Uterus (tissue), 4 donors: ENCODE measurements at places on chromosomes 2 and 18. TPM values are rescaled to one million over a fixed set of nuclear protein-coding genes. Genes with fewer than 3 reads are reported as not detected.

DNA sequence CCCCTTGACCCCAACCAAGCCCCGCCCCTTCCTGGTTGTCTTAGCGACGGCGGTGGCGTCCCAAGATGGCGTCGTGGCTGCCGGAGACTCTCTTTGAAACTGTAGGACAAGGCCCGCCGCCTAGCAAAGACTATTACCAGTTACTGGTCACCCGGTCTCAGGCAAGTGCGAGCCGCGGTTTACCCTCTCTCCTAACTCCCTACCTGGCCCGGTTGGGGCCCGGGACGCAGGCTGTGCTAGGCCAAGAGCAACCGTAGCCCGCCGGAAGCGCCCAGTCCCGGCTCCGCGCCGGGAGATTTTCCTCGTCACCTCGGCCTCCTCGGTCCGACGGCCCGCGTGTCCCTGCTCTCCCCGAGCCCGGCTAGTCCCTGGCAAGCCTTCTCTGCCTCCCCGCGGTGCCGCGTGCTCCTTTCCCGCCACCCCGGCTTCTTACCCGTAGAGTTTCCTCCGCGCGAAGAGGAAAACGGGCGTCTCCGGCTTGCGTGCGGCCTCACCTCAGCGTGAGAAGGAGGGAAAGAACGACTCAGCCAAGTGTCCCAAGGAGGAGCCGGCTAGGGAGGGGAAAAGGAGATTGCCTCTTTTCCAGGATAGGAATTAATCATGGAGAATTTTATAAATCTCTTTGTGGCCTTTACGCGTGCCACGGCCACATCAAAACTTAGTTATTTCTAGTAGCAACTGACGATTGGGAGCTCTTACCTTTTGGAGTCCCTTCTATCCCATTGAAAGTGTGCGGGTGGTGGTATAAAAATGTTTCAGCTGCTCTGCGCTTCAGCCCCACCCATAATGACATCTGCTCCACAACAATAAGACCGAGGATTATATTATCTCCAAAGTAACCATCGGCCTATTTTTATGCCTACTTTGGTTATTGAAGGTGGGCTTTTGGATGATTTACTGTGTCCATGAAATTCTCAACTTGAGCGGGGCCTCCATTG is at the start of gene FBXO36:
Gene FBXO36 (plus strand): TSS at position 55 of the 938 bp plus-strand sequence. CDS start 11 bp downstream, at position 66.
- H3K36me3 ChIP-seq = no peaks in the 10 kb centered on the region
- peak within 1 kb of the TSS; percentile 63 for H3K4me3 ChIP-seq
- H3K27me3 ChIP-seq = no peaks in the 10 kb centered on the region

DNA sequence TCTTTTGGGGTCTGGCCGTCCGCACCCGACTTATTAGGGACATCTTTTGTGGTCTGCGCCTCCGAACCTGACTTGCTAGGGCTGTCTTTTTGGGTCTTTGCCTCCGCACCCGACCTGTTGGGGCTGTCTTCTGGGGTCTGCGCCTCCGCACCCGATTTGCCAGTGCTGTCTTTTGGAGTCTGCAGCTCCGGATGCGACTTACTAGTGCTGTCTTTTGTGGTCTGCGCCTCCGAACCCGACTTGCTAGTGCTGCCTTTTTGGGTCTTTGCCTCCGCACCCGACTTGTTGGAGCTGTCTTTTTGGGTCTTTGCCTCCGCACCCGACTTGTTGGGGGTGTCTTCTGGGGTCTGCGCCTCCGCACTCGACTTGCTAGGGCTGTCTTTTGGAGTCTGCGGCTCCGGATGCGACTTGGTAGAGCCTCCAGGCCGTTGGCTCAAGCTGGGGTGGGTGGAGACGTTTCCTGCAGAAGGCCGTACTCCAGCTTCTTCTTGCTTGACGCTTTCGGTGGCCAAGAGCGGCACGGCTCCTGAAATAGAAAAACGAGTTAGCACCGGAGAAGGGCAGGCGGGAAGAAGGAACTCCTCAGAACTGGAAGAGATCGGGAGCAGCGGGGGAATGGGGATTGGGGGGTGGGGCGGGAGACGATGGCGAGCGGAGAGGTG is 498 bp downstream of the TGOLN2 start:
- peak overlapping the region; percentile 92 for H3K27ac ChIP-seq
- peak; percentile 50 for DNase-seq

GRCh38 chr2:45789317-45789716 is 137.8 kb downstream of the PRKCE start:
- no peak overlapping the region for H3K27ac ChIP-seq
- no peak for DNase-seq
- H3K36me3 ChIP-seq = no peaks in the 10 kb centered on the region
- H3K27me3 ChIP-seq = no peaks in the 10 kb centered on the region
- H3K4me1 ChIP-seq = peaks cover 8% of the 10 kb centered on the region

DNA sequence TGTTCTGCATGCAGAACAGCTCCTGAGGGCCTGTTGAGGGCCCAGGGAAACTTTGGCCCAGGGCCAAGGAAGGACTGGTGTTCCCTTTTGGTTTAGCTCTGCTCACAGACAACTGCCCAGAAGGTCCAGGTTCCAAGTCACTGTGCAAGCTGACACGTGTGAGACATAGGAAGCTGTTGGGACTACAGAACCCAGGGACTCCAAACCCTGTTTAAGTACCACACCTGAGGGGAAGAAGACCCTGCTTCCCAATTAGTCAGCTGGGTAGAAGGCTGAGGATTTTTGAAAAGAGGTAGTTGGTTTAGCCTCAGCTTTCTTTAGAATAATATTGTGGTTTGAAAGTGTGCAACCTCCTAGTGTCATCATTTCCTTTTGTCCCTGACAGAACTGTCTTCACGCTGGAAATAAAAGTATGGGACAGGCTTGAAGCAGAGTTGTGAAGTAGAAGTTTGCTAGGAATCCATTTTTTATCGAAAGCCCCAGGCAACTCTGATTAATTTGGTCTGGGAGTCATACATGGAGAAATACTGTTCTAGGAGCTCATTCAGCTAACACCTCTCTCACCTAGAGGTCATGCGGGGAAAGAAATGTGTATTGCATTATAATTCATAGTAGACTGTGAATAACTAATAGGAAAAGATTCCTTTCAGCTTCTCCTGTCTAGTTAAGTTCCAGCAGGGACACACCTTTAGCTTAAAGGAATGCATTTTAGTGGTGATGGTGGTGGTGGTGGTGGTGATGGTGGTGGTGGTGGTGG is 19.9 kb upstream of the IL1RL1 start:
- no peaks in the 10 kb centered on the region for H3K36me3 ChIP-seq
- no peak overlapping the region for H3K4me3 ChIP-seq
- no peaks in the 10 kb centered on the region for H3K27me3 ChIP-seq
- H3K4me1 ChIP-seq = no peaks in the 10 kb centered on the region
- H3K27ac ChIP-seq = no peak overlapping the region
- DNase-seq = no peak

DNA sequence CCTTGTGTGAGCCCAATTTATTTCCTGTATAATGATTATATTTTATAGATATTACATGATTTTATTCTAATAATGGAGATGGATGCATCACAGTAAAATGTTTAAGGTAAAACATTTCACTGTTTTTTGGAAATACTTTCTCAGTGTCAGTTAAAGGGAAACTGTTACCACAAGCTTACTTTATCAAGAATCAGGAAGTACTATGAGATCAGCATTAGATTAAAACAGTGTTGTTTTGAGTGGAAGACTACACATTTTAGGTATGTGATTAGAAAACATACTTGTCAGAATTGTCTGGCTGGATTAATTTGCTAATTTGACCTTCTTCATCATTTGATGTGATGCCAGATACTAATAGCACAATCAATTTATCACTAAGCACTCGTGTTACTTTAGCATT is at the start of gene HRH4:
Gene HRH4 (plus strand): TSS at position 250 of the 400 bp plus-strand sequence. CDS start 92 bp downstream, at position 342.
- H3K4me1 ChIP-seq = no peaks in the 10 kb centered on the region
- H3K4me3 ChIP-seq = no peak within 1 kb of the TSS
- DNase-seq = no peak
- H3K36me3 ChIP-seq = no peaks in the 10 kb centered on the region
- no peak within 1 kb of the TSS for H3K27ac ChIP-seq

DNA sequence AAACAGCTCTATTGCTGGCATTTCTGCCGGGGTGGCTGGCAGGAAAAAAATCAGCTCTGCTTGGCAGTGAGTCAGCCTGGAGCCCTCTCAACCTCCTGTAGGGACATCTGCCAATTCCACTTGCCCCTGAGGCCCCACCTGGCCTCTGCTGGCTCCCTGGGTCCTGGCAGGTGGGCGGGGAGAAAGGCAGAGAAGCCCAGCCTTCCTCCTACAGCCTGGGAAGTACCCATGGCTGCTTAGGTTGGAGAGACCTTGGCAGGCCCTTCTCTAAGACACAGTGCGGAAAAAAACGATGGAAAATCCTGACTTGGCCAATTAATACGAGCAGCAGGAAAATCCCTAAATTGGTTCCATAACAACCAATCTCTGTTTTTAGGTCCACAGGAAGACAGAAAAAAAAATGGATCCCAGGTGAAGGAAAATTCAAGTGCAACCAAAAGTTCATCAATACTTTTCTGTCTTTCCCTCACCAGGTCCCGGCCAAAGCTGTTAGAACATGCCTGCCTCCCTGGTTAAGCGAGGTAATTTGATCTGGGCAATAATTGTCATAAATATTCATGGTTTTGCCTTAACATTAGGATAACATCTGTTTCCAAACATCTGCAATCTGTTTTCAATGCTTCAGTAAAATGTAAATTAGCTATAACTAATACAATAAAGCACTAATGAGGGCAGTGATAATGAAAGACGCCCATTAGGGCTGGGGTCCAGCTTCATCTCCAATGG is 245.9 kb downstream of the TFCP2L1 start:
- H3K27ac ChIP-seq = no peak overlapping the region
- no peaks in the 10 kb centered on the region for H3K36me3 ChIP-seq
- H3K4me3 ChIP-seq = no peak overlapping the region
- no peaks in the 10 kb centered on the region for H3K4me1 ChIP-seq
- no peak for DNase-seq

DNA sequence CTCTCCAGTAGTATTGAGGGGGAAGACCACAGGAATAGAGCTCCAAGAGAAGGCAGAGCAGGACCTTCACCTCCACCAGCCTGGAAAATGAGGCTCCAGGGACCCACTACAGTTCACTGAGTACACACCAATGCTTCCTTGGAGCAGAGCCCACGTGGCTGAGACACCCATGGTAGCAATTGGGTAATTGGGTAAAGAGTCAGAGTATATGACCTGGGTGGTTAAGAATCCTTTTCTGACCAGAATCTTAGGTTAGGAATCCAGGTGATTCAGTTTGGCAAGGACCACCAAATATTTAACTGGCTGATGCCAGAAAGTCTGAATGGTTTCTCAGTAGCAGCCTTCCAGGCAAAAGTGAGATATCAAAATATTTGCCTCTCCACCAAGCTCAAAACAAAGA is 107.7 kb downstream of the MDH1 start:
- H3K4me1 ChIP-seq = no peaks in the 10 kb centered on the region
- H3K36me3 ChIP-seq = no peaks in the 10 kb centered on the region
- no peak for DNase-seq
- H3K4me3 ChIP-seq = no peak overlapping the region
- H3K27ac ChIP-seq = no peak overlapping the region

- no peaks in the 10 kb centered on the region for H3K27me3 ChIP-seq
- H3K36me3 ChIP-seq = no peaks in the 10 kb centered on the region
- no peak overlapping the region for H3K4me3 ChIP-seq
- DNase-seq = no peak
- H3K4me1 ChIP-seq = no peaks in the 10 kb centered on the region
- H3K27ac ChIP-seq = no peak overlapping the region
Observed at GRCh38 chr2:215601990-215602721, 166.3 kb upstream of the FN1 start.

DNA sequence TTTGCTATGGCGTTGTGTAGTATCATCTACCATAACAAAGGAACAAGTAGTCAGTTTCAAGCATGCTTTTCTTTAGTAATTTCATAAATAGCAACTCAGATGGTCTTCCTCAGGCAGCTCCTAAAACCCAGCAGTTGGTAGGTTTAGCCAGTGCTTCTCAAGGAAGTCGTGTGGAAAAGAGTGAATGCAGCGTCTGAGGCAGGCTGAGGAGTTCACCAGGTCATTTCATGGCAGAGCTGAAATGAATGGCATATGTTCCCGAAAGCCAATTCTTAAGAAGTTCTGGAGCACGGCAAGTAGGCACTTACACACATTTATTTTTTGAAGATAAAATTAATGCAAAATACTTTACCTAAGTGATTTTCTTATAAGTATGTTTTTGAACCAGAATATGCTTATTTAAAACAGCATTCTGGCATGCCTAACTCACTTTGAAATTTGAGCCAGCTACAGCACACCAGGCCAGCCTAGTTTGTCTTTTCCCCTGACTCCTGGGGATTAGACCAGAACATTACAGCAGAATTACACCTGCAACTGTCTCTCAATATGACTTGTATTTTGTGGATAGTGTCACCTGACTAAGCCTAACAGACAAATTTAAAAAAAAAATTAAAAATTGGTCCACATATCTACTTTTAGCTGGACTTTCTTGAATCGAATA is 62.2 kb downstream of the OSBPL6 start:
- no peak for DNase-seq
- no peak overlapping the region for H3K27ac ChIP-seq
- H3K27me3 ChIP-seq = no peaks in the 10 kb centered on the region
- no peaks in the 10 kb centered on the region for H3K36me3 ChIP-seq
- no peak overlapping the region for H3K4me3 ChIP-seq

DNA sequence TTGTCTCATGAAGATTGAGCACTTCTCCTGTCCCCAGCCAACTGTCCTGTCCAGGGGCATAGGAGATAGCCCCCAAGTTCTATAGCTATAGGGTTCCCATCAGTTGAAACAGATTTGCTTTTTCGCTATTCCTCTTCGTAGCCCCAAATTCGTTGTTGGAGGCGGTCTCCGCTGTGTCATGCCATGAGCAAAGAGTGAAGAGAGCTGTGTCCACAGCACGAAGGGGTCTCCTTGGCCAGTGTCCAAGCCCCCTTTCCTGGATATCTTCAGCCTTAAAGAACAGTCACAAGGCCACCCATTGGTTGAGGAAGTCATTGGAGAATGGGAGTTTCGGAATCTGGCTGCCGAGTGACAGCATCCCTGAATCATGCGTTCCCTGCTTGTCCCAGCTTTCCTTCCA is 21.0 kb downstream of the IGFBP5 start:
- H3K4me3 ChIP-seq = no peak overlapping the region
- H3K4me1 ChIP-seq = no peaks in the 10 kb centered on the region
- no peak overlapping the region for H3K27ac ChIP-seq

DNA sequence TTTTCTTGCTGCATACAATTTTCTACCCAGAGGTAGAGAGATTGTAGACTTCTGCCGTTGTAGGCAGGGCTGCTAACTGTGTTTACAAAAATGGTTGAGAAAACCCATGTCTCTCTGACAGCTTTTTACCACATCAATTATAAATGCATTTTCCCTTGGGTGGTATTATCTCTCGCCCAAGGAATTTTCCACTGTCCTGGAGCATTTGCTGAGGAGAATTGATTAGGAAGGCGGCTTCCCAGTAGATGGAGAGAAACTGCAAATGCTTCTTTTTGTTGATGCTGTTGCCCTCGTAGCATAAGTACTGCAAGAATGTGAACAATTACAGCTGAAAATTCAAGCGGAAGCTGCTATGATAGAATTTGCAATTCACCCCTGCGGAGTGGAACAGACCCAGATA is 1007.7 kb upstream of the KLHL29 start:
- no peak overlapping the region for H3K4me3 ChIP-seq
- no peaks in the 10 kb centered on the region for H3K4me1 ChIP-seq
- DNase-seq = no peak

The TSPYL6 gene
- not detected for total RNA-seq

The SCN3A gene
- 18.4 TPM for total RNA-seq

The IL1F10 gene
- not detected for total RNA-seq
